Stimulated activated CD8-positive, alpha-beta memory T cell treated with anti-CD3 and anti-CD28 coated beads, Interleukin-15, amount 100 ng/mL, for 1 hour (primary cell): ENCODE measurements at places on chromosomes 1 and 21.

GRCh38 chr1:8015809-8016165 lies 10.3 kb downstream of the ERRFI1 start:
- no peak for DNase-seq

DNA sequence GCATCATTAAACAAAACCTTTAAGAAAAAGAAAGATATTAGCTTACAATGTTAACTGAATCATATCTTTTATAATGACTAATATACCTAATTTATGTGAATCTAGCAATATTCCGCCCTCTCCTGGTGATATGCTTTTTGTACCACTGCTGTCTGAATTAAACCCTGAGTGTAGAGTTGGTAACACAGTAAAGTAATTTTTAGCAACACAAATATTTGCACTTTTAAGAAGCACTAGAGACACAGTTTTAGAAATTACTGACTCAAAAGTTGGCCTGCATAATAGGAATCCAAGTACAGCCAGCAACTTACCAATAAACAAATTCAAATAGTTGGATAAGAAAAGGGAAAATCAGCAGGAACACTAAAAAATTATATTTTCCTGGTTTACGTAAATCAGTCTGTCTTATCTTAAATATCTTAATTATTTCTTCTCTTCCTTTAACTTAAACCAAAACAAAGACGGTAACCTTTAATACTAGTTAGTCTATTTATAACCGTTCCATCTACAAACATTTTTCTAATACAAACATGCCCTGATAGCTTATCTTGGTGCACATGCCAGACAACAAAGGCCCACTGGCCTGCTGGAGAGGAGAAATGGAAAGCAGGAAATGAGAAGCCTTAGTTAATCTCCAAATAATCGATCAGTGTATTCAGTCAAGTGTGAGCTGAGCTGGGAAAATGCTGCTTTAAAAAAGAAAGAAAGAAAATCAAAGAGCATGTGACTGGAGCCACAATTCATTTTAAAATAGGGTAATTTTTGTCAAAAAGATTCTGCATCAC lies 246.0 kb downstream of the RERE start:
- no peak for DNase-seq

- no peak for DNase-seq
These were observed 36.7 kb upstream of the WASF2 start for GRCh38 chr1:27526569-27527222.

DNA sequence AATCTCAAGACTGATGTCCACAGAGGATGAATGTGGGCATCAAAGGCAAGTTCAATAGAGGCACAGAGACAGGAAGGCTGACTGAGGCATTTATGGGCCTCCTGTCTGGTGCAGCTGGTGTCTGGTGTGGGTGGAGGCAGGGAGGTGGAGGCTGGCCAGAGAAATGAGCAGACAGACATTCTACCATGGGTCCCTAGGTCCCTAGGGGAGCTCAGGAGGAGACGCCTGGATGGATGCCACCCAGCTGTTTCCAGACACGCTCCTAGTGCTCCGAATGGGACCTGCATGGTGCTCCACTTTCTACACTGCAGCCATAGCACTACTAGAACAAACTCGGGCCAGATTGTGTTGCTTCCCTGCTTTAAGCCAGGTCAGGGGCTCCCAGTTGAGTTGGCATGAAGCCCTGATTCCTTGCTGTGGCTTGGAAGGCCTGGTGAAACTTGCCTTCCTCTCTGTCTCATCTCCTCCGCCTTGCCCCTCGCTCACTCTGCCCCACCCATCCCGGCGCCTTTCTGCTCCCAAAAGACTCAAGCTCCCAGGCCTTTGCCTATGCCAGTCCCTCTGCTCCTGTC lies 25.3 kb downstream of the PADI2 start:
- no peak for DNase-seq

DNA sequence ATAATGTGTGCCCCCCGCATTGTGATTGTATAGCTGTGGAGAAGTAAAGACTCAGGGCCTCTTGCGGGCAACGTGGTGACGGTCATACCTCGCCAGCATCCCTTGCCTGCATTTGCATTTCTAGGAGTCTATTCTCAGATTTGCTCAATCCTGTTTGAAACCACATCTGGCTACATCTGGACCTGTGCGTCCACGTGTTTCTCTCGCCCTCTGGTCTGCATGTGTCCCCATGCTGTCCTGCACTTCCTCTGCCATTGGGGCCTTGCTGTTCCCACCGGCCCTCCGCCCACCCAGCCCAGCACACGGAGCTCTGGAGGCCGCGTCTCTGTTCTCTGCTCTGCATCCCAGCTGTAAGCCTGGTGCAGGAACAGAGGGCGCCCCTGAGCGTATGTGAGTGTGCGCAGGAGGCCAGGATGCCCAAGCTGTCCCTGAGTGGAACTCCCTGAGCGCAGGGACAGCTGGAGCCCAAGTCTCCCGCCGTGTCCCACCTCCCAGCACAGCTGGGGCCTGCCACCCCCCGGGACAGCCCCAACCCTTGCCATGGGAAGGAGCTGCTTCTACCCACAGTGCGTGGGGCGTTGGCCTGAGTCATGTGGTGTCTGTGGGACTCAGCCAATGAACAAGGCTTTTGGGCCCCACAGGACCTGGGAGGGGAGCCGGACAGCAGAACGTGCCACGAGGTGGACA lies 1.6 kb downstream of the KRTAP10-2 start:
- DNase-seq, result no peak

- DNase-seq, result no peak
These were observed 115.0 kb upstream of the BACE2 start for GRCh38 chr21:41052820-41053555.

GRCh38 chr1:156910309-156910782 lies 10.1 kb upstream of the LRRC71 start:
- peak; percentile 23 for DNase-seq

- DNase-seq, result no peak
These were observed 204.3 kb downstream of the KCNJ6 start for GRCh38 chr21:37711836-37712568.

- no peak for DNase-seq
These were observed 1.5 kb downstream of the AK4 start for GRCh38 chr1:65149351-65150107.

DNA sequence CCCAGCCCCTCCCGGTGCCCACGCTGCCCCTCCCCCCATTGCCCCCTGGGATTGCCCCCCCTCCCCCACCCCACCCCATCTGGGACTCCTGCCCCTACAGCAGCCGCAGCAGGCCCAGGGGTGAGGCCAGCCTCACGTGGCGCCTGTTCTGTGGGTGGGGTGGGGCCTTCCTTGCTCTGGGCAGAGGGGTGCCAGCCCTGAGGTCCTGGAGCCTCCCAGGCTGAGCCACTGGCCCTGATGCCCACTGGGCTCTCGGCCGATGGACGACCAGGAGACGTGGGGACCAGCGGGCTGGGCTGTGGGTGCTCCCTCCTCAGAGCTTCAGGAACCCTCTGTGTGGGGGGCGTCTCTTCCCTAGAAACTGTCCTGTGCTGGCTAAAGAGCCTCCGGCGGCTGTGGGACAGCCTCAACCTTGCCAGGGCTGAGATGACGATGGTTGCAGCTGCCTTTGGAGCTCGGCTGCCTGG lies 5.8 kb upstream of the C1orf159 start:
- no peak for DNase-seq

DNA sequence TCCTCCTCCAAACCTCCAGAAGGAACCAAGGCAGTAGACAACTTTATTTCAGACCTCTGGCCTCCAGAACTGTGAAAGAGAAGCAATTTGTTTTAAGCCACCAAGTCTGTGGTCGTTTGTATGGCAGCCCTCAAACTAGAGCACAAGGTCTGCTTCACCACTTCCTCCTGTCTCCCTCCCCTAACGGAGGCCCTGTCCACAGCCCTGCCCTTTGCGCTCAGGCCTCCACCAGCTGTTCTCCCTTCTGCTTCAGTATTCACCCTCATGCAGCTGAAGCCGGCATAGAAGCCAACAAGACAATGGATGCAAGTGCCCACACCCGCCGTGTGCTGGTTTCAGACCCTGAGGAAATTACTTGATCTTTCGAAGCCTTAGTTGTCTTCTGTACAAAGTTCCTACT lies 364.1 kb downstream of the HHAT start:
- DNase-seq, result no peak

DNA sequence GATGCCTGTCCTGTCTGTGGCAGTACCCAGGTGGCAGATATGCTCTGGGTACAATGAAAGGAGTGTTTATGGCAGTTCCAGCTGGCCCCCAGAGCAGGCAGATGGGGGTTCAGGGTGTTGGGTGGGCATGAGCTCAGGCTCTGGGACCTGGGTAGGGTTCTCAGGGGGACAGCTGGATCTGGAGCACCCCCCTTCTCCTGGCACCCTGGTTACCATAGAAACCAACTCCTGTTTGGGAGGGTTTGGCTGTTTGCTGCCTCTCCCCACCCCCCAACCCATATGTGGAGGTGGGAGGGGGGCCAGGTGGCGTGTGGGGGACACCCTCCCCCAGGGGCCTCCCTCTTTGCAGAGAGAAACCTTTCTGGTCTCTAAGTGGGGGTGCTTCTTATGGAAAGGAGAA lies 7.1 kb downstream of the FOXO6 start:
- no peak for DNase-seq

- no peak for DNase-seq
These were observed 6.9 kb downstream of the ADGRB2 start for GRCh38 chr1:31757204-31757679.

DNA sequence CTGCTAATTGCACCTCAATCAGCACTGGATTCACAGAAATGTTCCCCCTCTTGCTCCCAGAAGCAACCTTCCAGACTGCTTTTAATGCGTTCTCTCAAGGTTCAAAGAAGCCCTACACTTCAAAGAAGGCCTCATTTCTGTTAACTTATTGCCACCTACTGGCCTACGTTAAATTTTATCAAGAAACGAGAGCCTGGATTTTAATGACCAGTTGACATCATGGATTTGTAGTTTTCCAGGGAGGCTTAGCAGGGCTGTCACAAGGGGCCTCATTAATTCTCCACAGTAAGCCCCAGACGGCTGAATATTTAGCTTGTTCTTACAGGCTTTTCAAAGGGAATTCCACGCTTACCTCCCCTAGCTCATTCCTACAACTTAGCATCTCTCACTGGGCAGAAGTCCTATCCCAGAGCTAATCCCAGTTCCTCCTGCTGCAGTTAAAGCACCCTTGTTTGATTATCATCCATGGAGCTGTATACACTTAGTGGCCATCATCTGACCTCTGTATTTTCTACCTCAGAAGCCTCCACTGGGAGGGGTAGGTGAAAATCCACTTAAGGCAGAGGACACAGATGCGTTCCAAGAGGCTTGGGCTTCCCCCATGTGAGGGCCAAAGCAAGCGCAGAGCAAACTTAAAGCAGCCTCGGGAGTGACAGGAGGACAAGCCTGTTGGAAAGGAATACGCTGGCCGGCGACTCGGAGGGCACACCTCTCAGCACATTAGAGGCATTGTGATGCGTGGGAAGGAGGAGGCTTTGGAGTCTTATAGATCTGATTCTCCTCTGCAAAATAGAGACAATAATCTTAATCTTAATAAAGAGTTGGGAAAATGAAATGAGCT lies 32.2 kb upstream of the CYP4X1 start:
- no peak for DNase-seq

- DNase-seq, result no peak
These were observed 281.7 kb upstream of the CXADR start for GRCh38 chr21:17231124-17231523.

GRCh38 chr1:54177726-54178125 lies 22.1 kb downstream of the CYB5RL start:
- DNase-seq, result no peak

GRCh38 chr1:25163986-25164385 lies 68.3 kb downstream of the SYF2 start:
- no peak for DNase-seq

DNA sequence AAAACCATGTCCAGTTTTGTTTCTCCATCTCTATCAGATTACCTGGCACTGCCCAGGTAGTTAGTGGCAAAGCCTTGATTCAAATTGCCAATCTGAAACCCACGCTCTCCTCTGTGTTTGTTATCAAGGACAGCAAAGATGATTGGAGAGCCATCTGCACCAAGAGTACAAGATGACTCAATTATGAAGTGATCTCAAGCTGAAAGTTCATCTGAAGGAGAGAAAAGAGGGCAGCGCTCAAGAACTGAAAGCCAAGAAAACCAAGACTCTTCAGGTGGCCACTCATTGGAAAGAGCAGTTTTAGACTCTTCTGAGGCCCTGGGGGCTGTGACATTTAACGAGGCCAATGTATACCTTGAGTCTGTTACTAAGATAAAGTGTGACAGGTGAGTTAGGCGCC lies 13.8 kb downstream of the RXRG start:
- DNase-seq, result no peak

DNA sequence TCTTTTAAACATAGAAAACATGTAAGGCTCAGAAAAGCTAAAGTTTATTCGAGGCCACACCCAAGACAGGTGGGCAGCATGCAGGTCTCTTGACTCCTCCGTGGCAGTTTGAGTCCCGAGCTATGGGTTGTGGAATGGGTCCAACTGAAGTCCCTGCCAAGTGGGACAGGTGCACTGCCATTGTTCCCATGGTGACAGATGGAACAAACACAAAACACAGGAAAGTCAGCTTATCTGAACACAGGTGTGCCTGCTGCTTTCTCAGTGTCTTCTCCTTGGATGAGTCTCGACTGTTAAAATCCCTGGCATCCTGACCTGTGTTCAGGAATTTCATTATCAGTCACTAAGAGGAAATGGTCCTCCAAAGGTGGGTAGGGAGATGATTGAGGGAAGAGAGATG lies 99.0 kb upstream of the RAB4A start:
- no peak for DNase-seq

DNA sequence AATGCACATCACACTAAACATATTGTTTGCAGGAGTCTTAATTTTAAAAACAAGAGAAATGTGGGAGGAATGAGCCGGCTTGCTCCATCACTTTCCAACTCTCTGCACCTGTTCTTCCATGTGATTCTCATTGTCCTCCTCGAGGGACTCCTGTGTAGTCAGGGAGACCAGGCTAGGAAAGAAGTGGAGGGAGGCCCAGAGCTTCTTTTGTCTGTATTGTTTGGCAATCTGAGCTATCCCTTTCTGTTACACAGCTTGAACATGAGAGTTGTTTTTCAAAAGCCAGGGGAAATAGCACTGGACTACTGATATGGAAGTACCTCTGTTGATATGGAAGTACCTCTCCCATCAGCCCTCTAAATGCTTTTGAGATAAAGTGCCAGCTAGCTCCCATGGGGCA lies 18.8 kb upstream of the LRRC8D start:
- DNase-seq, result no peak

GRCh38 chr1:27968692-27969091 lies 8.9 kb downstream of the XKR8 start:
- no peak for DNase-seq

- DNase-seq, result no peak
These were observed 42.8 kb upstream of the SIM2 start for GRCh38 chr21:36656138-36656537.

GRCh38 chr1:207817166-207817565 lies 65.3 kb downstream of the CD46 start:
- DNase-seq, result no peak

- DNase-seq, result no peak
These were observed 996 bp upstream of the C1orf159 start for GRCh38 chr1:1116701-1117468.

GRCh38 chr21:46215436-46216131 lies 13.0 kb downstream of the LSS start:
- DNase-seq, result no peak

GRCh38 chr1:159092036-159092760 lies 15.6 kb upstream of the AIM2 start:
- DNase-seq, result no peak

- no peak for DNase-seq
These were observed 208.7 kb downstream of the SIPA1L2 start for GRCh38 chr1:232421143-232421796.
